Natural killer cell treated with Interleukin-12 subunit alpha and Interleukin-12 subunit beta and Interleukin-15 and Interleukin-18, amount 100 ng/mL, for 72 hours (primary cell): ENCODE measurements at places on chromosomes 1 and 21. TPM values are rescaled to one million over a fixed set of nuclear protein-coding genes. Genes with fewer than 3 reads are reported as not detected.

CHML gene
- total RNA-seq, result 9.8 TPM

IL20 gene
- total RNA-seq, result not detected

MTARC2 gene
- not detected for total RNA-seq

PGBD5 gene
- 0.03 TPM for total RNA-seq

OR2T11 gene
- total RNA-seq, result not detected

AGL gene
- 10.3 TPM for total RNA-seq

NEGR1 gene
- not detected for total RNA-seq

UBL4B gene
- total RNA-seq, result not detected

MAN1C1 gene
- total RNA-seq, result 2.5 TPM

CNIH4 gene
- total RNA-seq, result 53.5 TPM

FAM131C gene
- total RNA-seq, result not detected

PTAFR gene
- 1.3 TPM for total RNA-seq

HRNR gene
- not detected for total RNA-seq

ANGPTL1 gene
- not detected for total RNA-seq

CA6 gene
- total RNA-seq, result not detected

TAF1A gene
- total RNA-seq, result 27.6 TPM

PLPPR4 gene
- not detected for total RNA-seq

ADGRB2 gene
- not detected for total RNA-seq

ERO1B gene
- total RNA-seq, result 7.3 TPM

SMPDL3B gene
- 0.33 TPM for total RNA-seq

CFAP107 gene
- not detected for total RNA-seq

DIO1 gene
- total RNA-seq, result not detected

TRPM2 gene
- total RNA-seq, result 14.7 TPM

SLC2A5 gene
- not detected for total RNA-seq

STUM gene
- not detected for total RNA-seq

PPM1J gene
- not detected for total RNA-seq

AMPD1 gene
- total RNA-seq, result not detected

NHLH2 gene
- total RNA-seq, result not detected

VASH2 gene
- not detected for total RNA-seq

LRRN2 gene
- not detected for total RNA-seq

KIF17 gene
- not detected for total RNA-seq

ACTN2 gene
- total RNA-seq, result 0.17 TPM

EFCAB7 gene
- total RNA-seq, result 3.7 TPM

PTGS2 gene
- 1.8 TPM for total RNA-seq

PTGER3 gene
- total RNA-seq, result 158 TPM

PER3 gene
- 1.6 TPM for total RNA-seq

PDE4B gene
- total RNA-seq, result 136 TPM

FAM78B gene
- 0.47 TPM for total RNA-seq
